ENCODE measurements at places on chromosomes 5 and 9. TPM values are rescaled to one million over a fixed set of nuclear protein-coding genes. Genes with fewer than 3 reads are reported as not detected.

- DNase-seq = no peak
These were observed 291.4 kb downstream of the IRX2 start for GRCh38 chr5:2460098-2460497.

GRCh38 chr9:17004500-17004899, 130.3 kb upstream of the CNTLN start:
- no peak for DNase-seq

GRCh38 chr9:122337556-122337929, 33.3 kb upstream of the PTGS1 start:
- no peak for DNase-seq

- no peak for DNase-seq
These were observed 225.3 kb downstream of the NTRK2 start for GRCh38 chr9:84894859-84895258.

GRCh38 chr9:32704343-32704742, 68.9 kb upstream of the TAF1L start:
- DNase-seq = no peak

CDKN2B-AS1 gene
- 2.2 TPM for total RNA-seq
